Upper lobe of left lung (tissue), 6 donors: ENCODE measurements at places on chromosomes 7 and 10.
A peak's percentile ranks its signal among the peaks of the same experiment; 100 is the strongest.

DNA sequence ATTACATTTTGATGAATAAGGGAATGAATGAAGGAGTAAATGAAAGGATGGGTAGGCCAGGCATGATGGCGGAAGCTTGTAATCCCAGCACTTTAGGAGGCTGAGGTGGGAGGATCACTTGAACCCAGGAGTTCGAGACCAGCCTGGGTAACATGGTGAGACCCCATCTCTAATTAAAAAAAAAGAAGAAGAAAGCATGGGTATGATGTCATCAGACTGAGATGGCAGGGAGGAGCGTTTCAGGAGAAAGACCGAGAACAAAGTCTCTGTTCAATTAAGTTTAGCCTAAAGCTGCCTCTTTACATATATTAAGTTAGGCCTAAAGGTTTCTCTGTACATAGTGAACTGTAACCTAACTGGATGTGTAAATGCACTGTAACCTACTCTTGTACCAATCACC lies 42.2 kb upstream of the SMNDC1 start:
- H3K4me3 ChIP-seq = no peak overlapping the region
- H3K27me3 ChIP-seq = no peaks in the 10 kb centered on the region
- DNase-seq = no peak
- no peaks in the 10 kb centered on the region for H3K4me1 ChIP-seq
- no peaks in the 10 kb centered on the region for H3K36me3 ChIP-seq
- no peak overlapping the region for H3K27ac ChIP-seq

- H3K4me3 ChIP-seq = no peak overlapping the region
- no peak overlapping the region for H3K27ac ChIP-seq
- H3K36me3 ChIP-seq = no peaks in the 10 kb centered on the region
- no peaks in the 10 kb centered on the region for H3K27me3 ChIP-seq
- peaks cover 12% of the 10 kb centered on the region for H3K4me1 ChIP-seq
- no peak for DNase-seq
These were observed 43.3 kb downstream of the NRP1 start for GRCh38 chr10:33291053-33291592.

DNA sequence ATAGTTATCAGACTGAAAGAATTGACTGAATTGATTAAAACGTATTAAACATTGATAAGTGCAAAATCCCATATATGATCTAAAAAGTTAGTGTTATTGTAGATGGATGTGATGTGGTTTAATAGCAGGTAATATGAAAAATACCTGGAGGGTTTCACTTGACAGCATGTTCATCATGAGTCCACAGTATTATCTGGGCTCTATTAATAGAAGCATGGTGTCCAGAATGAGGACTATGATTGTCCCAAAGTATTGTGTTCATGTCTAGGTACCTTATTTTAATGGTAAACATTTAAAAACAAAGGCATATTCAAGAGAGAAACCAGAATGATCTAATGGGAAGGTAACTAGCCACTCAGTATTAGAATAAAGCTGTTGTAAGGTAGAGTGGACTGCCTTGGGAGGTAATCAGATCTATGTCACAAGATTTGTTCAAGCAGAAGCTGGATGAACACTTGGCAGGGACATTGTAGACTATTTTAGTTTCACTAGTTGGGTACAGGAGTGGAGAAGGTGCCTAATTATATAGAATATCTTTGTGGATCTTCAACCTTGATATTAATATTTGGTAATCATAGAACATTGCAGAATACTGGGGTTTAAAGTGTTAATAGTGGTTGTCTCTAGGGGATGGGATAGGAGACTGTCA lies 43.5 kb downstream of the MCU start:
- no peaks in the 10 kb centered on the region for H3K27me3 ChIP-seq
- no peaks in the 10 kb centered on the region for H3K36me3 ChIP-seq
- H3K4me1 ChIP-seq = peaks cover 41% of the 10 kb centered on the region

DNA sequence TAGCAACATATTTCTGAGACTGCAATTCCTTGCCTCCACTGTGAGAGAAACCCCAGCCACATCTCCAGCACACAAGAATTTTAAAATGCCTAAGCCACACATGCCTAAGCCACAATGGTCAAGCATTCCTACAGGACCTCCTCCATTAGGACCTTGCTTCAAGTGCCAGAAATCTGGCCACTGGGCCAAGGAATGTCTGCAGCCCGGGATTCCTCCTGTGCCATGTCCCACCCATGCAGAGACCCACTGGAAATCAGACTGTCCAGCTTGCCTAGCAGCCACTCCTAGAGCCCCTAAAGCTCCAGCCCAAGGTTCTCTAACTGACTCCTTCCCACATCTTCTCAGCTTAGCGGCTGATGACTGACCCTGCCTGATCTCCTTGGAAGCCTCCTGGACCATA lies 117.5 kb downstream of the AHR start:
- no peak overlapping the region for H3K27ac ChIP-seq
- no peak for DNase-seq
- no peaks in the 10 kb centered on the region for H3K36me3 ChIP-seq

- no peaks in the 10 kb centered on the region for H3K27me3 ChIP-seq
- H3K4me3 ChIP-seq = no peak overlapping the region
- no peak overlapping the region for H3K27ac ChIP-seq
- no peak for DNase-seq
- H3K4me1 ChIP-seq = peaks cover 2% of the 10 kb centered on the region
These were observed 101.2 kb downstream of the DNMBP start for GRCh38 chr10:99908512-99908911.

GRCh38 chr10:80464557-80465450 lies 10.7 kb downstream of the TSPAN14 start:
- H3K4me3 ChIP-seq = peak overlapping the region; percentile 33
- no peaks in the 10 kb centered on the region for H3K27me3 ChIP-seq

GRCh38 chr10:130745821-130746220 lies 565.7 kb downstream of the TCERG1L start:
- H3K27me3 ChIP-seq = no peaks in the 10 kb centered on the region
- H3K27ac ChIP-seq = no peak overlapping the region
- no peaks in the 10 kb centered on the region for H3K36me3 ChIP-seq
- no peaks in the 10 kb centered on the region for H3K4me1 ChIP-seq
- peak; percentile 17 for DNase-seq

GRCh38 chr10:80579849-80580637 lies 42.3 kb downstream of the SH2D4B start:
- H3K36me3 ChIP-seq = no peaks in the 10 kb centered on the region
- no peak for DNase-seq
- H3K4me1 ChIP-seq = peaks cover 5% of the 10 kb centered on the region
- no peaks in the 10 kb centered on the region for H3K27me3 ChIP-seq

- no peaks in the 10 kb centered on the region for H3K27me3 ChIP-seq
- no peak overlapping the region for H3K27ac ChIP-seq
These were observed 121.2 kb downstream of the WDFY4 start for GRCh38 chr10:48805848-48806247.

DNA sequence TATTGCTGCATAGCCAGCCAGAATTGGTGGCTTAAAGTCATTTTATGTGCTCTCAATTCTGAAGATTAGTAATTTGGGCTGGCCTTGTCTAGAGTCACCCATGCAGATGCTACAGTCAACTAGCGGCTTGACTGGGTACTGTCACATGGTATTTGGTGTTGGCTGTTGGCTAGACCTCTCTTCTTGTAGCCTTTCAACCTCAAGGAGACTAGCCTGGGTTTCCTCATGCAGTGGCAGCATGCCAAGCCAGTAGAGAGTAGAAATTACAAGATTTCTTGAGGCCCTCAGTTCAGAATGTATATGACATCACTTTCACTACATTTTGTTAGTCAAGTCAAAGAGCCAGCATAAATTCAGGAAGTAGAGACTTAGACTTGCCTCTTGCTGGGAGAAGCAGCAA lies 3.7 kb upstream of the ZNF800 start:
- H3K27ac ChIP-seq = no peak overlapping the region
- H3K36me3 ChIP-seq = no peaks in the 10 kb centered on the region

- no peak overlapping the region for H3K27ac ChIP-seq
- DNase-seq = no peak
- peaks cover 12% of the 10 kb centered on the region for H3K4me1 ChIP-seq
- peaks cover 2% of the 10 kb centered on the region for H3K36me3 ChIP-seq
- no peak overlapping the region for H3K4me3 ChIP-seq
These were observed 2.1 kb upstream of the TOMM7 start for GRCh38 chr7:22824760-22825159.

- no peak for DNase-seq
- no peaks in the 10 kb centered on the region for H3K27me3 ChIP-seq
- no peak overlapping the region for H3K4me3 ChIP-seq
- peaks cover 17% of the 10 kb centered on the region for H3K4me1 ChIP-seq
- no peak overlapping the region for H3K27ac ChIP-seq
These were observed 76.5 kb upstream of the GRID1 start for GRCh38 chr10:86443069-86443468.

DNA sequence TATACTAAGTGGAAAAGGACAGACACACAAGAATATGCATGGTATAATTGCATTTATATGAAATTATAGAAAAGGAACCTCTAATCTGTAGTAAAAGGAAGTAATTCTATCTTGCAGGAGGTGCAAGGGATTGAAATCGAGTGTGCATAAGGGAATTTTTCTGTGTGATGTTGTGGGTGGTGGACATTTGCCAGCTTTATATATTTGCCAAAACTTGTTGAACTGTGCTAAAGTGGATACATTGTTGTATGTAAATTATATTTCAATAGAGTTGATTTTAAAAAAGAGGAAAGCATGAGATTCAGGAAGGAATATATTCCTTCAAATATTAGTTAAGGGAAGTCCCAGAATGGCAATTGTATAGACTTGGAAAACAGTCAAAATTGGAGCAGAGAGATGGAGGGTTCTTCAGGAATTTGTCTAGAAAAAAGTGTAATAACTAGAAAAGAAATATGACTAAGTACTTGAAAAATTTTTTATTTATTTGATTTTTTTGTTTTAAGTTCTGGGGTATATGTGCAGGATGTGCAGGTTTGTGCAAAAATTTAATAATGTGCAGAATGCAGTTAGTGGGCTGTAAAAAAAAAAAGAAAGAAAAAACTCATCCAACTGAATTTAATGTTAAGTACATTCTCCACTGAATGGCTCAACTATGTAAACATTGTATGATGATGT lies 96.1 kb downstream of the ARL4A start:
- H3K4me3 ChIP-seq = no peak overlapping the region
- H3K36me3 ChIP-seq = no peaks in the 10 kb centered on the region
- H3K27ac ChIP-seq = no peak overlapping the region
- no peaks in the 10 kb centered on the region for H3K27me3 ChIP-seq
- H3K4me1 ChIP-seq = no peaks in the 10 kb centered on the region
- DNase-seq = no peak

GRCh38 chr7:91567081-91568012 lies 303.1 kb downstream of the FZD1 start:
- H3K4me3 ChIP-seq = no peak overlapping the region
- no peaks in the 10 kb centered on the region for H3K36me3 ChIP-seq
- DNase-seq = no peak
- H3K27me3 ChIP-seq = no peaks in the 10 kb centered on the region
- H3K4me1 ChIP-seq = no peaks in the 10 kb centered on the region

- peak; percentile 34 for DNase-seq
- H3K4me1 ChIP-seq = no peaks in the 10 kb centered on the region
- H3K4me3 ChIP-seq = no peak overlapping the region
- H3K27me3 ChIP-seq = peaks cover 4% of the 10 kb centered on the region
These were observed 26.8 kb downstream of the EN2 start for GRCh38 chr7:155484483-155485399.

DNA sequence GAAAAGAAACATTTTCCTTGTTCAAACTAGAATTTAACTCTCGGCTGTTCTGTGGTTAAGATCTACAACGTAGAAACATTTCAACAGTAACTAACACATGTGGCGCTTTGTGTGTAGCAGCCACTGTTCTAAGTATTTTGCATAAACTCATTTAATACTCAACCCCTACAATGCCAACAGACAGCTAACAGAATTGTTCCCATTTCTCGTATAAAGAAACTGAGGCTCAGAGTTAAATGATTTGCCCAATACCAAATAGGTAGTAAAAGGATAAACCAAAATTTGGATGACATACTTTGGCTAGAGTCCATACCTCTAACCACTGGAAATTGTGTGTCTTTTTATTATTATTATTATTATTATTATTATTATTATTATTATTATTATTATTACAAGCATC lies 72.5 kb upstream of the LRRN3 start:
- no peak for DNase-seq
- peaks cover 7% of the 10 kb centered on the region for H3K4me1 ChIP-seq
- H3K36me3 ChIP-seq = no peaks in the 10 kb centered on the region
- no peak overlapping the region for H3K27ac ChIP-seq

DNA sequence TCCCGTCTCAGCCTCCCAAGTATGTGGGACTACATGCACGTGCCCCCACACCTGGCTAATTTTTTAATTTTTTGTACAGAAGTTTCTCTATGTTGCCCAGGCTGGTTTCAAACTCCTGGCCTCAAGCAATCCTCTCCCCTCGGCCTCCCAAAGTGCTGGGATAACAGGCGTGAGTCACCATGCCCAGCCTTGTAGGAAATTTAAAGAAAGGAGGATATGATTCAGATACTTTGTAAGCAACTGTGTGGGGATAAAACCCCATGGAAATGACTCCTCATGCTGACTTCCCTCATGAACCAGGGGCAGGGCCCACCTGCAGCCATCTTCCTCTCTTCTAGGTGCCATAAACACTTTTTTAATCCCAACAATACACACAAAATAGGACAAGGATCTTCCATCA lies 50.2 kb downstream of the APBB1IP start:
- no peak overlapping the region for H3K27ac ChIP-seq
- no peak for DNase-seq
- H3K4me1 ChIP-seq = peaks cover 12% of the 10 kb centered on the region
- no peaks in the 10 kb centered on the region for H3K27me3 ChIP-seq

DNA sequence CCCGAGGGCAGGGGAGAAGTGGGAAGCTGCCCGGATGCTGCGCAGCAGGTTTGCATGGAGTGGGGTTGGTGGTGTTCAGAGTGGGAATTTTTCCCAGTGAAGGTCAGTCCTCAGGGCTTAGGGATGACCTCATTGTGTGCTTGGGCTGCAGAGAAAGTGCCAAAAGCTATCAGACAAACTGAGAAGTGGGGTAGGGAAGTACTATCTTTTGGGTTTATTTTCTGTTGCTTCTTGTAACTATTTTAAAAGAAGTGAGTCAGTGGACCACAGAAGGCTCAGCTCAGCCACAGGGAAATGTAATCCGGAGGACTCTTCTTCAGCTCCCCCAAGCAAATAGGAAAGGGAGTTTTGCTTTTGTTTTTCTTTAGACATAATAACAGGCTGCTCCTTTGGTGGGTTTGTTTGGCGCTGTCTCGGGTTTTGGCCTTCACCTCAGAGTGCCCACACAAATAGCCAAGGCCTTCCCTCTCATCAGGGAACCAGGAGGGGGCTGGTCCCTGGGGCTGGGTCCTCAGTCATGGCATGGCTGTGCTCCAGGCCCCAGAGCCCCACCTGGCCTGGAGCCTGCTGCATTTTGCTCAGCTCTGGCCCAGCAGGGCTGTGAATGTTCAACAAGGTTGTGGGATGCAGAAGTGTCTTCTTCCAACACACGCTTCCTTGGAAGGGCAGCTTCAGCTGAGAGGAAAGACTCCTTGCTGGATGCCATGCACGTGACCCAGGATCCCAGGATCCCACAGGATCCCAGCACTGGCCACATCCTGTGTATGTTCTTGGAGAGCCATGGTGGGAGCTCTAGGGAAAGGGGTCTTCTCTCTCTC lies 5.4 kb upstream of the FAM170B start:
- DNase-seq = no peak
- no peaks in the 10 kb centered on the region for H3K27me3 ChIP-seq
- no peak overlapping the region for H3K4me3 ChIP-seq
- H3K36me3 ChIP-seq = no peaks in the 10 kb centered on the region

- H3K27me3 ChIP-seq = no peaks in the 10 kb centered on the region
- H3K4me1 ChIP-seq = peaks cover 9% of the 10 kb centered on the region
- no peak overlapping the region for H3K27ac ChIP-seq
- H3K4me3 ChIP-seq = no peak overlapping the region
These were observed 23.4 kb upstream of the GSAP start for GRCh38 chr7:77439572-77439971.

- H3K4me1 ChIP-seq = peaks cover 4% of the 10 kb centered on the region
- no peak overlapping the region for H3K4me3 ChIP-seq
- H3K27ac ChIP-seq = no peak overlapping the region
- no peaks in the 10 kb centered on the region for H3K36me3 ChIP-seq
- H3K27me3 ChIP-seq = peaks cover 6% of the 10 kb centered on the region
These were observed 1.3 kb downstream of the AMPH start for GRCh38 chr7:38629651-38630510.
